D721Med (cell line): ENCODE measurements at places on chromosomes 1 and 21.

DNA sequence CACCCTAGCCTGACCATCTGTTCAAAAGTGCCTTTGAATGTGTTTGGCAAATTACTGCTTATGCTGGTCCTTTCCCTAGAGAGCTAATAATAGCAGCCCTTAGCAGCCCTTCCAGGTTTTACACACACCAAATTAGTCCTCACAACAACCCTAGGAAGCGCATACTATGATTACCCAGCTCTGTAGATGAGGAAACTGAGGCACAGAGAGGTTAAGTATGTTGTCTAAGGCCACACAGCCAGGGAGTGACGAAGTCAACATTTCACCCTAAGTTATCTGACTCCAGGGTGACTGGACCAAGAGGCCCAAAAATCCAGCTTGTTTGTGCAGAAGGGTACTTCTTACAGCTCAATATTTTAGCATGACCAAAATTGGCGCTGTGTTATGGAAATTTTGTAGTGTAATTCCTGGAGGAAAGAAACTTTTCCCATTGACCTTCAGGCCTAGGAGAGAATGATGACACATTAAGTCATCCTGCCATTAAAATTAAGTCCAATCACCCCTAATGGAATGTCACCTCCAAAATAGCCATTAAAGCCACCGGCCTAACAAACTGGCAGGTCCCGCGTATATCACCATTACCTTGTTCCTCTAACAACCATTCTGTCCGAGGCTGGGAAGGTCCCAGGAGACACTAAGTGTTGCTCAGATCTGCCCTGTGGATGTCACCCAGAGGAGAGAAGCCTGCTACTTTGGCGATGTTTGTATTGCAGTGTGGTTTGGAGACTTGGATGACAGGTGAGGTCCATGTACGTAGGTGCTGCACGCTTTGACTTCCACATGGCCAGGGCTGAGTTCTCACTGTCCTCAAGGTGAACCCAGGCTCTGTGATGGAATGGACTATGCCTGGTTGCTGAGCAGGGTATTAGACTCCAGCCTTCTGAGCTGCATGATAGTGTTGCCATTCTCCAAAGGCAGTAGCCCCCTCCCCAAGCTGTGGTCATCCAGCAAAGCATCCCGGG lies 258.3 kb downstream of the TOMM20 start:
- DNase-seq, result no peak

DNA sequence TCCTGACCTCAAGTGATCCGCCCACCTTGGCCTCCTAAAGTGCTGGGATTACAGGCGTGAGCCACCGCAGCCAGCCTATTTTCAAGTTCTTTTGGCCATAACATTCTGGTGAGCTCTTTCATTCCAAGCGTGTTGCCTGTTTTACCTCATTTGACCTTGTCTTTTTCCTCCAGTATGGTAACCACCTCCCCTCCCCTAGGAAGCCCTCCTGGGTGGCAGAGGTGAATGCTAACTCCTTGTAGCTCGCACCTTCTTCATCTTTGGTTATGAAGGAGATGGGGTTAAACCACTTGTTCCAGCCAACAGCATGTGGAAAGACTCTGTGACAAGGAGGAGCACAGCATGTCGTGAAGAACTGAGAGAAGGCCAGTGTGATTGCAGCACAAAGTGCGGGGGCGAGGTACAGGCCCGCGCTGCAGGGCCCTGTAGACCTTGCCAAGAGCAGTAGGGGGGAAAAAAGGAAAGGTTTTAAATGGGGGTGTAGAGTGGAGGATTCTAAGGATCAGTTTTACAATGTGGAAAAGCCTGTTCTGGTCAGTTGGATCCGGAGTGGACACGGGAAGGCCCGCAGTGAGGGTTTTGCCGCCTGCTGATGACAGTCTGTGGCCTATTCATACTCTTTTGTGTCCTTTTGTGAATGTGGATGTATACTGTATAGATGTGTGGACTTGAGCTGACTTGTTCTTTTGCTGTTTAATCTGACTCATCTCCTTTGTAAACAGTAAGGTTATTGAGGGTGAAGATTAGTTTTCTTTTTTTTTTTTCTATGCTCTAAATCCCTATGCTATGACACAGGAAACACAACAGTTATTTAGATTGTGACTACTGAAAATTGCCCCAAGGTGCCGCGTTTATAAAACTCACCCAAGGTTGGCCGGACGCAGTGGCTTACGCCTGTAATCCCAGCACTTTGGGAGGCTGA lies 7.5 kb upstream of the ZNF436 start:
- DNase-seq, result no peak

DNA sequence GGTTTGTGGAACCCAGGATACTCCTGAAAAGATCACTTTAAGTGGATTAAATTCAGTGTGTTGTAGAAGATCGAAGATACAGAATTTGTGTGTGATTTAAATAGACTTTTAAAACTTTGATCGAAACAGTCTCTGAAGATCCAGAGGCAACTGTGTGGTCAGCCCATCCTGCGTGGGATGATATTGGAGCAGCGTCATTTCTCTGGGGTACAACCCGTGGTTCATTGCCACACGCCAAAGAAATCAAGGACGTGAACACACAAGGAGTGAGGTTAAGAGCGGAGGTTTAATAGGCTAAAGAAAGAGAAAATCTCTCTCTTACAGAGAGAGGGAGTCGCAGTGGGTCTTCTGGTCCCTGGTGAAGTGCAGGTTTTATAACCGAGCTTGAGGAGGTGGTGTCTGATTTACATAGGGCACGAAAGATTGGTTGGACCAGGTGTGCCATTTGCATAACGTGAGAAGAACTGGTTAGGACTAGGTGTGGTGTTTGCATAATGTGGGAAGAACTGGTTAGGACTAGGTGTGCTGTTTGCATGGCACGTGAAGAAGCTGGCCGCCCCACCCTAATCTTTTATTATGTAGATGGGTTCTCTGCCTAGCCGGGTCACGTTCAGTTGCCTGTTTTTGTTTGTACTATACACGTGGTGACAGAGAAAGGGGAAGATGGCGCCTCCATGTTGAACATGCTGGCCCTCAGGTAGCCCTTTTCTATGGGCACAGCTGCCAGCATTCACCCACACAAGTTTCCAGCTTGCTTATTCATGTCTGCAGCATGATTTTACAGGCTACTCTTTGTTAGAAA lies 82.3 kb downstream of the ADSS2 start:
- DNase-seq, result no peak

- DNase-seq, result no peak
These were observed 3.9 kb downstream of the HES4 start for GRCh38 chr1:995665-996633.

- no peak for DNase-seq
These were observed 3.8 kb upstream of the CSRP1 start for GRCh38 chr1:201510734-201511133.

GRCh38 chr1:192521734-192522133 lies 53.8 kb upstream of the RGS1 start:
- DNase-seq, result no peak

DNA sequence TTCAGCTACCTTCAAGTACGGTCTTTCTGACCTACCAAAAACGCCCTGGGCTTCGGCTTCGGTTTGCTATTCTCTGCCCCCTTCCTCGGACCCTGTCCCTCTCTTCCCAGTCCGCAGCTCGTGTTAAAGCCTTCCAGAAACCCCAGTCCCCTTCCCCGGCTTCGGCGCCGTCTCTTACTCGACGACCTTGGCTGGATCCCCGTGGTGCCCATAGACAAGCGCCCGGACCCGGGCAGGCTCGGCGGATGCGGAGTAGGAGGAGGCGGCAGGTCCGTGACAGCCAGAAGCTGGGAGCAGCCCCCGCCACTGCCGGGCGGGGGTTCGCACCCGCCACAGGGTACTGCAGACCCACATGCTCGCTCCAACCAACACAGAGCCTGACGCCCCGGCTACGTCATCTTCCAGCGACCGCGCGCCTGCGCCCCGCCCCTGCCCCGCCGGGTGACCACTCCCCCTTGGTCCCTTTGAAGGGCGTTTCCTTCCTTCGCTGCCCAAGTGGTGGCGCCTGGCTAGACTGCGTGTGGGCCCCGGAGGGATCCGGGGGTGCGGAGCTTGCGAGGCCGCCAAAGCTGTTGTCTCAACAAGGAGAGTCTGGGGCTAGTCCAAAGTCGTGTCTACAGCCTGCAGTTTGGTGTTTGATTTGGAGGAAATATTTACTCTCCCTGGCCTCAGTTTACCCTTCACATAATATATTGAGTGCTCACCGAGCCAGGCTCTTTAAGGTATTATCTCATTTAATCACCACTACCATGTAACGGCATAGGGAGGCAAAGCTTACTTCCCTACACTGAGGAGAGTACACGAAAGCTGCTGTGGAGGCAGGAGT lies at the start of gene MECR:
Gene MECR, minus strand, starts transcription at position 382 of the 826 bp plus-strand sequence. Its CDS starts 28 bp downstream, at position 354.
- peak; percentile 96 for DNase-seq

DNA sequence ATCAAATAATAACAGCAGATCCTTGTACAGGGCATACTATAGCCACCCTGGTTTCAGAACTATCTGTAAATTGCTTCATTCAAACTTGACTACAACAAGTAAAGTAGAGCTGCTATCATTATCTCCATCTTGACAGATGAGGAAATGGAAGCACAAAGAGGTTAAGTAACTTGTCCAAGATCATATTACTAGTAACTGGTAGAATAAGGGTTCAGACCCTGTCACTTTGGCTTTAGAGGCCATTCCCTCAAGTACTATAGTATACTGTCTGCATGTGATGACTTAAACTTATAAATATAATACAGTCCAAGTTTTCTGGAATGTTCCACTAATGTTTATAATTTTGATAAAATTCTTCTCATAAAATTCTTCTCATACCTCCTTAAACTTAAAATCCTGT lies 24.8 kb downstream of the PGM1 start:
- no peak for DNase-seq

GRCh38 chr1:30693366-30693765 lies 30.0 kb downstream of the MATN1 start:
- DNase-seq, result no peak

- DNase-seq, result no peak
These were observed 814.5 kb upstream of the NEGR1 start for GRCh38 chr1:73096841-73097240.

DNA sequence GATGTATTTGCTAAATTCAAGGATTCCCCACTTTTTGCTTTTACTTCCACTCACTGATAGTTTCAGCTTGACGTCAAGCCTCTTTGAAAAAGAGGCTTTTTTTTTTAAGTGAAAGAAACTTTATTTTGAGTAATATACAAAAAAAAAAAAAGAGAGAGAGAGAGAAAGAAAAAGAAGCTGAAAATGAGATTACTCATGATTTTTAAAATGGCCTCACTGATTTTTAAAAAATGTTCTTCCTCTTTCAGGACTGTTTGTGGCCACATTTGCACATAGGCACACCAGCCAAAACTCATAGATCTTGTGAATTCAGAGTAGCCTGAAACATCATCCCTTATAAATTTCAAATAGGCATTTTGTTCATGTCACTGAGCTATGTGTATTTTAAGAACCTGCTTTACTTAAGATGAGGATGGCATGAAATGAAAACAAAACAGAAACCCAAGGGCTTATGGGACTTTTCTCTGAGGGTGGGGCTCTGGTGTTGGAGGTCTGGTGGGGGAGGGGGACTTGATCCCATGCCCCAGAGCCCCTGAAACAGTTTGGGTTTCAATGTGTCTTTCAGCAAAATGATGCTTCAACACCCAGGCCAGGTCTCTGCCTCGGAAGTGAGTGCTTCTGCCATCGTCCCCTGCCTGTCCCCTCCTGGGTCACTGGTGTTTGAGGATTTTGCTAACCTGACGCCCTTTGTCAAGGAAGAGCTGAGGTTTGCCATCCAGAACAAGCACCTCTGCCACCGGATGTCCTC lies 6.1 kb downstream of the ATF3 start:
- no peak for DNase-seq

GRCh38 chr1:233293556-233294446 lies 1.7 kb downstream of the PCNX2 start:
- DNase-seq, result no peak

- DNase-seq, result no peak
These were observed 34.6 kb upstream of the FHAD1 start for GRCh38 chr1:15212216-15212953.

GRCh38 chr1:116972674-116973030 lies 28.9 kb upstream of the CD101 start:
- no peak for DNase-seq

DNA sequence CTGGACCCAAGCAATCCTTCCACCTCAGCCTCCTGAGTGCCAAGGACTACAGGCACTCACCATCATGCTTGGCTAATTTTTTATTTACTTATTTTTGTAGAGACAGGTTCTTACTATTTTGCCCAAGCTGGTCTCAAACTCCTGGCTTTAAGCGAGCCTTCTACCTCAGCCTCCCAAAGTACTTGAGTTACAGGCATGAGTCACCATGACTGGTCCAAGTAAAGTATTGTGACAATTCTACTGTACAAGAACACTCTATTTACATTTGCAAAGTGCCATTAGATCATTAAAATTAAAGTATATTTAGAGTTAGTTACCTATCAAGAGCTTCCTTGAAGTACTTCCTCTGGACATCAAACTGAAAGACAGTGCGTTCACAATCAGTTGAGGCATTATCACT lies 44.8 kb downstream of the NRDC start:
- DNase-seq, result no peak

DNA sequence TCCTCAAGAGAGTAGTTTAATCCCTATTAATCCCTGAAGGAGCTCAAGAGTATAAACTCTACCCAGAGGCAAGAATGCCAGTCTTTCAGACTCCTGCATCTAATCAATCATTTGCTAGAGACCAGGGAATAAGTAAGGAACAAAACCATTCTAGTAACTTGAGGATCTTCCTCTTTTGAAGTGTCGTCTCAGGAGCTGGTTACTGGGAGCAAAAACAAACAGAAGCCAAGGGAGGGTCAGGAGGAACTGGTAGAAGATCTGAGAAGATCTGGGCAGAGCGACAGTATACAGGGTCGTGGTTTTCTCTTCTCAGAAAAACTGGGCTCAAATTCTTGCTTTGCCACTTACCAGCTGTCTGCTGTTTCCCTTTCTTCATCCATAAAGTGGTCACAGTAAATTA lies 69.3 kb downstream of the RPS6KA1 start:
- DNase-seq, result no peak

- no peak for DNase-seq
These were observed 33.4 kb downstream of the BACE2 start for GRCh38 chr21:41201385-41201784.

GRCh38 chr1:7339953-7340352 lies 431.1 kb upstream of the VAMP3 start:
- DNase-seq, result no peak

DNA sequence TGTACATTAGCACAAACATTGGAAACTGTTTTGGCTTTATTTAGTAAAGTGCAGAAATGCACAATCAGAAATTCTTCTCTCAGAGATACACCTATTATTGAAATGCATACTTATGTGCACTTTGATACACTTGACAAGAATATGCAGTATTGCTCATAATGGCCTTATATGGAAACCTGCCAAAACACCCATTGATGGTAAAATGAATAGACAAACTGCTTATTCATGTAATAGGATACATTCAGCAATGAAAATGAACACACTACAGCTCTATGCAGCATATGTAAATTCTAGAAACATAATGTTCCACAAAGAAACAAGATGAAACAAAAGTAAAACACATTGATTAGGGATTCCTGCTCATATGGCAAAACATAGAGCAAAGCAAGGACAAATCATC lies 223.9 kb downstream of the S1PR1 start:
- no peak for DNase-seq
